CD8-positive, alpha-beta memory T cell (primary cell): ENCODE measurements at places on chromosomes 3 and 15.

GRCh38 chr3:133896002-133896761 is 500 bp upstream of the RAB6B start:
- DNase-seq, result no peak

DNA sequence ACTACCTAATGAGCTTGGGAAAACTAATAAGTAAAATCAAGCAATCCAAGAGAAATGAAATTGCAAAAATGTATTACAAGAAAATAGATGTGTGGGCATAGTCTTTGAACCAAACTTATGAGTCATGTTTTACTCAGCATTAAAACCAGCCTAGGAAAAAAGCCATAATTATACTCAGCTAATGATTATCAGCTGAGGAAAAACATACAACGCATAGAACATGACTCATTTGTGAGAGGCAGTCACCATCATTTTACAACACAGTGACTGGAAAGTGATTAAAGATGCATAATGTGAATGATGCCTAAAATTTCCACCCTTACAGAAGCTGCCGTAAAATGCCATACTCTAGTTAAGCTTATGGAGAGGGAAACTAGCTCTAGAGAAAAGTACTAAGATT is 238.0 kb upstream of the EOMES start:
- no peak for DNase-seq

DNA sequence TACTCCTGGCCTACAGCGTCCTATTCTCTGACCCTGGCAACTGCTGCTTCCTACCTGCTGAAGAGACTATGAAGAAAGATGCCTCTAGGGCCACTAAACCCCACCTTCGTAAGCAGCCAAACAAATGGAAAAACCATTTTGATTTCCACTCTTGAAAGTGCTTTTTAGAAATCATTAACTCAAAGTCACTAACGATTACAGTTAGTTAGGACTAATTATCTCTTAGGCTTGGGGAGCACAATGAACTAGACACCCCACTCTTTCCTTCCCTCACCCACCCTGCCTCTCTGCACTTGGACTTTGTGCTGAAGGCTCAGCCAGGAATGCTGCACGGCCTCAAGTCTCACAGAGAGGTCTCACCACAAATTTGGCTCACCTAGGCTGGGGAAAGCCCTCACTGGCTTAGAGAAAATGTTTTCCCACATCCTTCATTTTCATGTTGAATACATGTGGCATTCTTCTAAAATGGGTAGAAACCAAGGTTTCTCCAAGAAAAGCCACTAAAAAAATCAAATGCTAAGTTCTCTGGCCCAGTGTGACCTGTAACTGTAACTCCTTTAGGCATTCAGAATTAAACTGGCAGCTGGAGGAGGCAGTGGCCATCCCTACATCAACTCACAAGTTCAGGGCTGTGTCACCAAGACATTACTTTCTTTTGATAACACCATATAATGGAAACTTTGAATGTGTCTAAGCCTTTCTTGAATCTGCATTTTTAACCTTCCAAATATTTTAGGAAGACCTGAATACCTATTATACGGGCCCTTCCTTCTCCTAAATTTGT is 47.1 kb downstream of the NPTN start:
- DNase-seq, result no peak

GRCh38 chr3:130865489-130865888 is 28.4 kb upstream of the ATP2C1 start:
- no peak for DNase-seq

DNA sequence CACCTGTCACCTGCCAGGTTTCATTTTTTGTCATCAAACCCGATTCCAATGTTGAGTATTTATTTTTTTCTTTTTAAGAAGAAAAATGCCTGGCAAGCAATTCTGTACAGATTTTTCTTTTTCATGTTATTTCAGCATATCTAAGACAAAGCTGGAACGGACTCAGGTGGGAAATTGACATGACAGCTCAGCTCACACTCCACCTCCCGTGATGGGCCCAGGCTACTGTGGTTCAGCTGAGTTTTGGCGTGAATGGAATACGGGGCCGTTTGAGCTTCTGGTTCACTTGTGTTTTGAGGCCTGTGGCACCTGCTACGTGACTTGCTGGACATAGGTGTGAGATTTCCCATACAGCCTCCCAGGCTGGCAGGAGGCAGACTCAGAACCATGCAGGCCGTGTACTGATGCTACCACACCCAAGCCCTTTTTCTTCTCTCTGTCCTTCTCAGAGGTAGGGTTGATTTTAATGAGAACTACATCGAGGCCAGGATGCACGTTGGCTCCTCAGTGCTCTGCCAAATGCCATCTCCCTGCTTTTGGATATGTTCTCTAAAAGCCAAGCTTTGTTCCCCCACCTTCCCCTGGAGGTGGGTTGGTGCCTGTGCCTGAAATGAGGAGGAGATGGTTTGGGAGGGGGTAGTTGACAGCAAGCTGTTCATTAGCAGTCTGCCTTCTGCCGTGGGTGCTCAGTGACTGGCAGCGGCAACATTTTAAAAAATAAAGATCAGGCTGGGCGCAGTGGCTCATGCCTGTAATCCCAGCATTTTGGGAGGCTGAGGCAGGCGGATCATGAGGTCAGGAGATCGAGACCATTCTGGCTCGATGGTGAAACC is 48.7 kb downstream of the TRAK1 start:
- no peak for DNase-seq

DNA sequence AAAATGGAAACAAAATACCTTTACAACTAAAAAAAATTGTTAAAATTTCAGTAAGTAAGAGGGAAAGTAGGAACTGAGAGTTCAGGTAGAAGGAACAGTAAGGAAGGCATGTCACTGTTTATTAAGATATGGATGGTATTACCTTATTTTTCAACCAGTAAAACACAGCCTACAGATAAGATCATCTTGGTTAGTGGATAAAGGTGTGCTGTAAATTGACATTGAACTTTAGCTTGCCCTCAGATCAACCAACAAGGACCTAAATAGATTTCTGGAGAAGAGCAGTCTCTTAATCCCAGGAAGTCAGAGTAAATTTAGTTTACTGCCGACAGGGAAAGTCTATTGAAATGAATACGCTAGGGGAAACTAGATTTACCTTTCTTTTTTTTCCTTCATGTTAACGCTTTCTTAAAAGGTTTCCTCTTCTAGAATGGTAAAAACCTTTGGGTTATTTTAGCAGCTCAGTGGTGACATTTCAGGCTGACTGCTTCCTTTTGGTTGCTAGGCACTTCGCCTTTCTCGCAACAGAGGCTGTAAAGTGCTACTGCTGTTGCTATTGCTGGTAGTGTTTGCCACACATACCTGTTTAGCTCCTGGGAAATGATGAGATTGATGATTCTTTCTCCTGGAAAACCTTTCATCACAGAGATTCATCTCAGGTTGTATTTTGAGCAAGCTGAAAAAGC is 12.9 kb downstream of the DZIP3 start:
- DNase-seq, result peak; percentile 51

GRCh38 chr3:177330779-177331178 is 133.5 kb upstream of the TBL1XR1 start:
- no peak for DNase-seq

- no peak for DNase-seq
Measured at GRCh38 chr3:88480822-88481221, 331.1 kb downstream of the C3orf38 start.

DNA sequence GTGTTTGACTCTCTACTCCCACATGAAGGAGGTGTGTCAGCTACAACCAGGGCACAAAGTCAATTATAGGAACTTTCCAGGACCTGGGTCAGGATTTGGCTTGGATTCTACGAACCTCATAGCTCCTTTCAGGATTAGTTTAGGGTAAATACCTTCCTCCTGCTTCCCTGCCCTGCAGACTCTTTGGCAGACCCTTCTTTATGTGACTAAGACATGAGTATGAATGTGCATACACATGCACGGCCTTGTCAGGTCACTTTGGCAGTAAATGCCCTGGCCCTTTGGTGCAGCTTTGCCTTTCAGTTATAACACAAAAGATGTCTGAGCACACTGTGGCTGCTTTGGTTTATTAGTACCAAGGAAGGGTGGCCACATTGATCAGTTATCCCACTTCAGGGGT is 68.9 kb downstream of the GHSR start:
- no peak for DNase-seq

GRCh38 chr15:68440136-68440535 is 8.2 kb upstream of the ITGA11 start:
- no peak for DNase-seq

- no peak for DNase-seq
Measured at GRCh38 chr15:83764201-83764838, 110.4 kb downstream of the ADAMTSL3 start.

GRCh38 chr15:48002767-48003166 is 118.0 kb upstream of the SLC24A5 start:
- DNase-seq, result no peak

GRCh38 chr3:42090973-42091731 is at the start of gene TRAK1:
TRAK1 (plus strand) TSS chr3:42091357; CDS start chr3:42091470, 113 bp downstream.
- no peak for DNase-seq

GRCh38 chr15:63197626-63198025 is 8.2 kb downstream of the RAB8B start:
- DNase-seq, result no peak

GRCh38 chr3:37901721-37902120 is 40.0 kb downstream of the CTDSPL start:
- no peak for DNase-seq

- no peak for DNase-seq
Measured at GRCh38 chr3:4766716-4767499, 212.3 kb upstream of the BHLHE40 start.

DNA sequence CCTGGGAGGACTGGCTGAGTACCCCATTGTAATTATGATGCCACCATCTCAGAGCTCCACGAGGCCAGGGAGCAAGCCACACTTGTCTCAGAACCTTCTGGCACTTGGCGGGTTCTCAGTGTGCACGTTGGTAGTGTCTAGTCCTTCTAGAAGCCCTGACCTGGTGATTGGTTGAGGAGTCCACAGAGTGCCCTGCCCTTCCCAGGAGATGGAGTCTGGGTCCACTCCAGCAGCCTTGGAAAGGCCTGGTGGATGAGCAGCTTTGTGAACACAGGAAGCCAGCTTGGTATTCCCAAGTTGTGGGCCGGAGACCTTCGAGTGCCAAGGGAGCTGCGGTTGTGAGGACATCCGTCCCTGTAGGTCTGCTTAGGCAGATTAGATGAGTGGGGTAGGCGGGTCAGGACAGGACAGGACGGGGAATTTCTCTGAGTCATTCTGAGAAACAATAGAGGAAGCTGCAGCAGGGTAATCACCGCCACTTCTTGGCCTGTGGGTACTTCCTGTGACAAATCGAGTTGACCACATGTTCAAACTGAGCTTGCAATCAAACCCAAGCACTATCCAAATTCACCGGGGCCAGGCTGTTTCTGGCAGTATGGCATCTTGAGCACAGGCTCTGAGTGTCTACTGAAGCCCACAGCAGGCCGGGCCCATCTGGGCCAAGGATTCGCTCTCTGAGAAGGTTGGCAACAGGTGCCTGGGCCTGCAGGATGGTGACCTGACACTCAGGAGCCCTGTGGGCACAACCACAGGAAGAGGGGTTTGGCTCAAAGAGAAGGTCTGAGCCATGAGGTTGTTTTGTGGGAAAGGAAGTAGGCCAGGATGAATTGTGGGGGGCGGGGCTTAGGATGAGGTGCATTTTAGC is 71.5 kb upstream of the PLXNA1 start:
- DNase-seq, result peak; percentile 79

- no peak for DNase-seq
Measured at GRCh38 chr3:24793896-24794295, 299.2 kb upstream of the THRB start.

DNA sequence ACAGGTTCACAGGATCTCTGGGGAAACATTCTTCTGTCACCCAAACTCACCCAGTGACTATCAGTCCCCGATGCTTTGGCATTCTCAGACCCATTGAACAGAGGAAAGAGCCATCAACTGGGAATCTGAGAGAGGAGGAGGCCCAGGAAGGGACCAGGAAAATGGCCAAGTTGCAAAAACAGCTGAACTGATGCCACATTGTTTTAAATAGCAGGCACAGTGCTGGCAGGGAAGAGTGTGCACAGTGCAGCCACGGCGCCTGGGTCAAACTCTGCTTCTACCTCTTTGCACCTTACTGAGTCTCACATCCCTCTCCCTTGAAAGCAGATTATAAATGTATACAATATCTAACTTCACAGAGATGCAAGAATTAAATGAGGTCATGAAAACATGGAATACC is 66.4 kb downstream of the SRGAP3 start:
- no peak for DNase-seq

- DNase-seq, result peak; percentile 93
Measured at GRCh38 chr3:136250059-136250902, at the start of gene PCCB. PCCB (plus strand) TSS chr3:136250340; CDS start chr3:136250376, 36 bp downstream.

DNA sequence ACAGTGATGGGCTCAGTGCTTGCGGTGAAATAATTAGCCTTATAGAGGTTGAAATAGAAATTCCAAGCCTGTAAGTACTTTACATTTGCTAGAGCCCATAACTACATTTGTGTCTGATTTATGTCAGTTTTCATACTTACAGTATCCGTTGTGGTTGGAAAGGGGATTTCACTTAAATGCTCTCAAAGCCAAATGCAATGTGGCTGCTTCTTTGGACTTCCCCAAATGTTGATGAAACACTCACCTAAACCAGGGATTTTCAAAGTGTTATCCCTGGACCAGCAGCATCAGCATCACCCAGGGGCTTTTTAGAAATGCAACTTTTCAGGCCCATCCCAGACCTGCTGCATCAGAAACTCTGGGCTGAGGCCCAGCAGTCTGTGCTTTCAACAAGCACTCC is 378.7 kb downstream of the MCTP2 start:
- DNase-seq, result no peak

DNA sequence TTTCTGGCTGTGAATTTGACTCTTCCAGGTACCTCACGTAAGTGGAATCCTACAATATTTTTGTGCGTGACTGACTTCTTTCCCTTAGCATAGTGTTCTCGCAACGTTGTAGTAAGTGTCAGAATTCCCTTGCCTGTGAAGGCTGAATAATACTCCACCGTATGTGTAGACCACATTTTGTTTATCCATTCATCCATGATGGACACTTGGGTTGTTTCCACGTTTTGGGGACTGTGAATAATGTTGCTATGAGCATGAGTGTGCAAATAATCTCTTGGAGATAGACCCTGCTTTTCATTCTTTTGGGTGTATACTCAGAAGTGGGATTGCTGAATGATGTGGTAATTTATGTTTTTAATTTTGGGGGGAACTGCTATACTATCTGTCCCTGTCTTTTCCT is 82.2 kb downstream of the APBA2 start:
- DNase-seq, result no peak

- DNase-seq, result no peak
Measured at GRCh38 chr15:54250326-54250725, 272.1 kb downstream of the UNC13C start.

- no peak for DNase-seq
Measured at GRCh38 chr3:64594134-64594533, 93.7 kb downstream of the ADAMTS9 start.
